ENCODE measurements at places on chromosomes 1 and 21.

DNA sequence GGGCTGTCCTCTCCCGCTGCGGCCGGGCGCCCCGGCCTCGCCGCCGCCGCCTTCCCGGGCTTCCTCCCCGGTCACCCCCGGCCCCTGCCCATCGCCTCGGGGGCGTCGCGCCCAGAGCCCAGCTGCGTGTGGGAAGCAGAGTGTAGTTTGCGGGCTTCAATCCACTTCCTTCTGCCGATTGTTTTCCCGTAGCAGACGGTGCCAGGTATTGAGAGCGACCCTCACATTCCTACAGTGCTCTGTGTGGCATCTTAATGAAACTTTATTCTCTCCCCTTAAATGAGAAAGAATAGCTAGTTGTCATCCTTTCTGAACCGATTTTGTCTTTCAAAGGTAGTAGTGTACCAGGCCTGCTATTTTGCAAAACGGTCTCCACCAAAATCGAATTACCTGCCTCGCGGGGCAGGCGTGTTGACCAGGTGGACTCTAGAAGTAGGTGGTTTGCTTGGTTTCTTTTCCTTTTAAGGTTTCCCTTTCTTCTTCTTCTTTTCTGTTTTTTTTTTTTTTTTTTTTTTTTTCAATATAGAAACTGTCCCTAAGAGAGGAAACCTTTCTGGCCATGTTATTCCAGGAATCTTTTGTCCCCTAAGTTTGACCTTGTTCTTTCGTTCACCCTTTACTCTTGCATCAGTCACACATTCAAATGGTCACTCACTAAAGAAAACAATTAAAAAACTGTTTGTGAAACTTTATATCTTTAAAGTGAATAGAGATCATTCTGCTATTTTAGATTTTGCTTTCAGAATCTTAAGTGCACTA, 881 bp downstream of the USP25 start:
- DNase-seq, result no peak

DNA sequence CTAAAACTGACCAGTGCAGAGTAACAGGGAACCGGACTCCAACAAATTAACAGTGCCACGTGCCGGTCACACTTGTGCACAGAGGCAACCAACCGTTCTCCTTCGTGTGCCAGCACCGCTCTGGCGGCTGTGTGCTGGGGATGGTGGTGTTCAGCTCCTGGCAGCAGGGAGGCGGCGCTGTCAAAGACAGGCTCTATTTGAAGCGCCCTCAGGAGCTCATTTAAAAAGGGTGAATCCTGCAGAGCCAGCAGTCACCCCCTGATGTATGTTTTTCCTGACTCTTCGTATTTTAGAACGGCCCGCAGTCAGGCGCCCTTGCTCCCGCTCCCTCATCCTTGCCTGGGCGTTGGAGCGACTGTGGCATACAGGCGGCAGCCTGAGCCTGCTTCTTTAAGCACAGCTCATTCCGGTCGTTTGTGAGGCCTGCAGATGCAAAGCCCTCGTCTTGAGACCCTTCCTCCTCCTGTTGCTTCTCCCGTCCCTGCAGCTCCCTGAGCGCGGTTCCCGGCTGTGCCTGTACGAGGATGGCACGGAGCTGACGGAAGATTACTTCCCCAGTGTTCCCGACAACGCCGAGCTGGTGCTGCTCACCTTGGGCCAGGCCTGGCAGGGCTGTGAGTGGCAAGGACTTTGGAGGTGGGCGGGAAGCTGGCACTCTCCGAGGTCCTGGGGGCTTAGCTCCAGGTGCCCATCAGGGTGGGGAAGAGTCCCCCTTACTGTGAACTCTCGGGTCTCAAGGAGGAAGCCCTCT, 1.1 kb downstream of the DFFB start:
- DNase-seq, result no peak

- peak; percentile 63 for DNase-seq
Measured at GRCh38 chr1:7549277-7550161, 221.6 kb upstream of the VAMP3 start.

GRCh38 chr1:150555971-150556865, 7.0 kb downstream of the ADAMTSL4 start:
- DNase-seq, result no peak

DNA sequence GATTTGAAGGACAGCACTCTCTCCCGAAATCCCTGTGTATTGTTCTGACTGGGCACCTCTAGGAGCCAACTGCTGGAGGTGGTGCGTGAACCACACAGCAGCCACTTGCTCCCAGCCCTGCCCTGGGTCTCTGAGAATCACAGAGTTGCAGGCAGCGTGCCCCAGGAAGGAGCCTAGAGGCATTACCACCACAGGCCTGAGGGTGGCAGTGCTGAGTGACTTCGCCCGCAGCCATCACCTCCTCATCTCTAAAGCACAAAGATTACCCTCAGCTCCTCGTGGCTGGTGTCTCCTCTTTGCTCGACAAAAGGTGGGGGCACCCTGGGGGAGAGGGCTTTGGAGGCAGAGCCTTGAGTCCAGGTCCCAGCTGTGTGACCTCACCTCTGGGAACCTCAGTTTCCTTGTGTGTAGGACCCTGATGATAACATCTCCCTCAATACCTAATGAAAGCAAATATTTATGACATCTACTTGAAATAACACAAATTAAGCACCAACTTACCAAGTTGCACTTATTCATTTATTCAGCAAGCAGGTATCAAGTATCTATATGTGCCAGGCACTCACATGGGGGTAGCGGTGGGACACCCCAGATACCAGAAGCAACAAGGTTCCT, 86.3 kb downstream of the VWA5B1 start:
- DNase-seq, result peak; percentile 28

GRCh38 chr1:154714638-154715037, 106.7 kb upstream of the ADAR start:
- no peak for DNase-seq

DNA sequence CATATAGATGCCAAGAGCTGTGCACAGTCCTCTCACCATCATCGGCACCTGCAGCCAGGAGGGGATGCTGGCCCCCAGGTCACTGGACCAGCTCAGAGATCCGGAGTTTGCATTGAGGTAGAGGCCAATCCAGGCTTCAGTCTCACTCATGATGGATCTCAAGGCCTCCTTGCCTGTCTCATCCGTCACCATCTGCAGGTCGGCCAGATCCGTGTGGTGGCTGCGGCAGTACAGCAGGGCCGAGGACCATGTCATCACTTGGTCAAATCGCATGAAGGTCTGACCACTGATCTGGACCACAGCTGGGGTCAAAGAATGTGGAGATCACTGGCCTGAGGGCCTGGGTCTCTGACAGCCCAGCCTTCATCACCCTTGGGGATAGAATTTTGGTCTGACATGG, 6.6 kb downstream of the CLEC20A start:
- no peak for DNase-seq

GRCh38 chr1:150876119-150876454, 312 bp downstream of the ARNT start:
- DNase-seq, result no peak

DNA sequence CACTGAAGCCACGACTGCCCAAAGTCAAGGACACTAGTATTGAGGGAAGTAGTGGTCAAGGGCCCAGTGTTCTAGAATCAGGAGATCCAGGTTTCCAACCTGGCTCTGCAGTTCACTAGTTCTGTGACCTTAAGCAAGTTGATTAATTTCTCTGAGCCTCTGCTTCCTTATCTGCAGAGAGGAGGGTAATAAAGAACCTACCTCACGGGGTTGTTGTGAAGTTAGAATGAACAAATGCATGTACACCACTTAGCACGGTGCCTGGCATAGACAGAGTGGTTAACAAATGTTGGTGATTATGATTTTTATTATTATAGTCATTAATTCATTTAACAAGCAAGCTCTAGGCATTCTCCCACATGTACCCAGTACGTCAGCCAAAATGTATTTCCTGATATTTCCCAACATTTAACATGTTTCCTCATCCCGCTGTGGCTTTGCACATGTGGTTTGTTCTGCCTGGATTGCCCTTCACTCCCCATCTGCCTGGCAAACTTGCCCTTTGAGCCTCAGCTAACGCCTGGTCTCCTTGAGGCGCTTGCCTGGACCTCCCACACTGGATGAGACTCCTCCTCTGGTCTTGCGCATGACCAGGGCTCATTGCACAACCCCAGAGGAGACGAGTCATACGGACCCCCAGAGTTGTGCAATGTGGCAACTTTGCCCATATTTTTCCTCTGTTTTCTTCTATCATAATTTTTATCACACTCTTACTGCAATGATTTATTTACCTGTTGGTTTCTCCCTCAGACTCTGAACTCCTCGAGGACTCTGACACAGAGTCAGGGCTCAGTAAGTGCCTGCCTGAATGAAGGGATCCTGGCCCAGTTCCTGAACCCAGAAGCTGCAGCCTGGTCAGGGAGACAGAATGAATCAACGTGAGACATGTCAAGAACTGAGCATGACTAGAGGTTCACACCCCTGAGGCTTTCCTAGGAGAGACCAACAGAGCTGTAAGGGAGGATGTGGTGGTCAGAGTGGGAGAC, 20.7 kb upstream of the MFSD2A start:
- DNase-seq, result no peak

- DNase-seq, result no peak
Measured at GRCh38 chr1:18693256-18694098, 62.8 kb downstream of the PAX7 start.

DNA sequence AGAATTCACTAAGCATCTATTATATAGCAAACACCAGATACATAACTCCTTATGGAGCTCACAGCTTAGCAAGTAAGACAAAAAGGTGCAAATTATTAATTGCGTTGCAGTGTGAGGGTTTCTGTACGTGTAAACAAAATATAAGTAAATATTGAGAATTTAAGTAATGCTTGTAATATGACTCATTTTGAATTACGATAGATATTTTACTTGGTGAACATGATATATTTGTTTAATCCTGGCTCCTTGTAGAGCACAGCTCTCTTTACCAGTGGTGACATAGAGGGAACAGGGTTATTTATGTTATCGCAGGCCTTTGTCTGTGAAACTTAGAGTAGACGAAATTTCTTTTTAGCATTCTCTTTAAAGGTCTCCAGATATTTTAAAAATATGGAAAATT, 36.4 kb downstream of the LYPLAL1 start:
- no peak for DNase-seq

DNA sequence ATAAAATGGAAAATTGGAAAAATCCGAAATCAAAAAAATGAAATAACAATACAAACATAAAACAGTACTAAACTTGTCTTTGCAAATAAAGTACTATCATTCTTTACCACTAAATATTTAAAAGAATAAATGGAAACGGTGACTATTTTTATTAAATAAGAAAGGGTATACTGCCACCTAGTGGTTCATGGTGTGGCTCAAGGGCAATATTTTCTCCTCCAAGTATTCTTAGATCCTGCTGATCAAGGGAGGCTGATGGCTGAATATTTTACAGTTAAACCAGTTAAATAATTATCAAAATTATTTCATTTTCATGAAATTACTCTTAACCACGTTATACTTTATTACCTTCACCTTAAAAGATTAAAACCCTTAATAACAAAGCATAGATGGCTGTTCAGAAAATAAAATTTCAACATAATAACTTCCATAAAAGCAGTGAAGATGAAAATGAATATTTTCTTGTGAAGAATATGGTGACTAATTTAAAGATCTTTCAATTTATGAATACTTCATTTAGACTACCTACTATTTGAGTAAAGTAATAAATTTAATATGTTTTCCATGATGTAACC, 1793.9 kb downstream of the NCAM2 start:
- DNase-seq, result peak; percentile 24

- DNase-seq, result no peak
Measured at GRCh38 chr1:92957030-92957734, 4.1 kb downstream of the DIPK1A start.

DNA sequence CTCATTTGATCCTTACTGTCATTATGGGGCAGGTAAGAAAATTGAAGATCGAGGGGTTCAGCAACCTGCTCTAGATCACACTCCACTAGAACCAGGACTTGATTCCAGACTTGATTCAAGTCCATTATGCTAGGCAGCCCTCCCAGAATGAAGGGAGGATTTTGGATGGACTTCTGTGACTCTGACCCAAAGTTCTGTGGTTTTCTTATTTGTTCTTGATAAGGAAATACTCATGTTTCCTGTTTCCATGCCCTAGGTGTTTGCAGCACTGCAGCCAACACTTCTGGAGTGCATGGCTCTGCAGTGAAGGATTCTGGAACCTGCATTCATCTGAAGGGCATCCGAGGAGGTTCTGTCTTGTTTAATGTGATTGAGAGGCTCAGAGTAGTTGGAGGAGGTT, 140.0 kb downstream of the FCRL5 start:
- no peak for DNase-seq

DNA sequence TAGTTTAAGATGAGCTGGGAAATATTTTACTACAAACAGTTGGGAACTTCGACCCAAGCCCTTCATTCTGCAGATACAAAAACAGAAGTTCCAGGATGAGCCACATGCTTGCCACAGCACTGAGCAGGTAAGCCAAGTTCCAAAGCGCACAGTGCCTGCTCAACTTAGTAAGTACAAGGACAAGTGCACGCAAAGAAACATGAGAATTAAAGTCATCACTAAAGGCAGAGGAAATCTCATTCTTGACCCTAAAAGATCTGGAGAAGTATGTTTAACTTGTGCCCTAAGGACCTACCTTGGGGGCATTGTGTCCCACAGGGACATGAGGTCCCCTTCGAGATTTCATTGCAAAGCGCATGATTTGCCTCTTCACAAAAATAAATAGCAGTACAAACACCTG, 1.2 kb upstream of the UBAP2L start:
- no peak for DNase-seq

GRCh38 chr21:39763272-39763970, 18.4 kb downstream of the IGSF5 start:
- DNase-seq, result no peak

DNA sequence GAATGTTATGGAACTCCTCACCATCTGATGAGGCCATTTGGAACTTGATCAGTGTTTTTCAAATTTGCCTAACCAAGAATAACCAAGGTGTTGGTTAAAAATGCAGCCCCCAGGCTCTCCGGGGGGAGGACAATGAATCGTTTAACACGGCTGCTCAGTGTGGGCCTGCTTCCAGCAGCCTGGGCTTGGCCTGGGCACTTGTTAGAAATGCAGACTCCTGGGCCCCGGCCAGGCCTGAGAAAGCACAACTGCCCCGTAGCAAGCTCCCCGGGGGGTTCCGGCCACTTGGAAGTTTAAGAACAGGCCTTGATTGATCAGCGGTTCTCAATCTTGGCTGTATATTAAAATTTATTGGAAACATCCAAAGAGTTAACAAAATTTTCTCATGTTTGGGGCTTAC, 22.8 kb upstream of the C2CD2 start:
- DNase-seq, result no peak

All from Panc1 (cell line).